ENCODE measurements at places on chromosomes 7 and 10. TPM values are rescaled to one million over a fixed set of nuclear protein-coding genes. Genes with fewer than 3 reads are reported as not detected.

HOXA5 gene
- 2.0 TPM for total RNA-seq

DNA sequence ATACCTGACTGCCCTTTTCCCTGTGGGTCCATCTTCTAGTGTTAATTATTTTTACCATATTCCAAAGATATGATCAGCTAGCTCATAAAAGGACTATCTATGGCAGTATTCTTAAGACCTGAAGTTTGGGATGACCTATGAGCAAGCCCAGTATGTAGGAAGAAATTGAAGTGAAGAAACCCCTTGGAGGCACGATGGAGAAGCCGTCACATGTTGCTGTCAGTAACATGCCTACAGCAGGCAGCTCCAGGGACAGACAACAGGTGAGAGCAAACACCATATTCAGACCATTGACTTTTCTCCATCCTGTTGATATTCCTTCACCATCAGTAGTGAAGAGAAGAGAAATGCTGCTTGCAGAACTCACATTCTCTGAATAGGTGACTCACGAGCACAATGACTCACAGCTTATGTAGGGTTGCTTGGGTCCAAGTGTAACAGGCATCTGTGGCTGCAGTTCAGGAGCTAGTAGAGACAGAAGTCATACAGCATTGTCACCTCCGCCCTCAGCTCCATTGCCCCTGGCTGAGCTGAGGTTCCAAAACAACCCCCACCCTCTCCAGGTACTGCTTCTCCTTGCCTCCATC is 8.4 kb upstream of the LYZL2 start:
- DNase-seq, result peak; percentile 85

DNA sequence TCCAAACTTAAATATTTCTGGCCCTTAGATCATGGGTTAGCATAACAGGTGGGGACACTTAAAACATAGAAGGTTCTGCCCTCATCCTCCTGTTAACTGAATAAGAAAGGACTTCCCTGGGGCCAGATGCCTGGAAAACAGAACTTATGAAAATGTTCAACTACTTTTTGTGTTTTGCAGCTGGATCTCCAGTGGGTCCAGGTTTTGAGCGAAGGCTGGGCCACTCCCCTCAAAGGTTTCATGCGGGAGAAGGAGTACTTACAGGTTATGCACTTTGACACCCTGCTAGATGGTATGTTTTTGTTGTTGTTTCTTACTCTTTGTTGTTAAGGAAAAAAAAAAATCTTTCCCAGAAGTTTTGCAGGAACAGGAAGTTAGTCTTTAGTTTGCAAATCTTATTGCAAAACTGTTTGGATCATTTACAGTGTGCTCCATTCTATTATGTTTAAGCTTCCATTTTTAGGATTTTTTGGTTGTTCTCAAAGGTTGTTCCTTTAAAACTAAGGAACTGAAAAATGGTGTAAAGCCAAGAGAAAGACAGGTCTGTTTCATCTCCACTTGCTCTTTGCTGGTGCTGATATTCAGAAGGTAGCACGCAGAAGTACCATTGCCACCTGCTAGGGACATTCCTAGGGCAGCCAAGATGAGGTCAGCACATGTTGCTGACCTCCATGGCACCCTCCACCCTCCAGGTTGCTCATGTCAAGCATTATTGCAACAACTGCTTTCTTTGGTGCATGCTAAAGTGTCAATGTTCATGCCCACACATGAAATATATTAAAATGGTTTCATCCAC is 56.1 kb downstream of the PAPSS2 start:
- no peak for DNase-seq

- peak; percentile 1 for DNase-seq
Observed at GRCh38 chr7:47914717-47915615, 33.3 kb downstream of the PKD1L1 start.

- DNase-seq, result no peak
Observed at GRCh38 chr7:1593904-1594421, 24.1 kb upstream of the PSMG3 start.

DNA sequence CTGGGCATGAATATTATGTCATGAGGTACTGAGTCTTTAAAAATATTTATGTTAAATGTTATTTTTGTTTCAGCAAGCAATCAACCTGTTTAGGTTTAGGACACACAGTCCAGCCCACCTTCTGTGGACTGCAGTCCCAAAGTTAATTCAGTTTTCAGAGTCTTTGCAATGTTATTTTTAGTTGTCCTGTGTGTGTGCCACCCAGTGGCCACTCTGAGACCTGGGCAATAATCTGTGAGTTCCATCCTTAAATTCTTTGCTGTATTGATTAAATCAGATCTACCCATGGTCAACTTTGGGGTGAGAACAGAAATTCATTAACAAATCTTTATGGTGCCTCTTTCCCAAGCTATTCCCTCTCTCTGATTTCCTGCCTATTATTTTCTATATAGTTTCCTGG is 415.1 kb downstream of the CCSER2 start:
- DNase-seq, result no peak

DNA sequence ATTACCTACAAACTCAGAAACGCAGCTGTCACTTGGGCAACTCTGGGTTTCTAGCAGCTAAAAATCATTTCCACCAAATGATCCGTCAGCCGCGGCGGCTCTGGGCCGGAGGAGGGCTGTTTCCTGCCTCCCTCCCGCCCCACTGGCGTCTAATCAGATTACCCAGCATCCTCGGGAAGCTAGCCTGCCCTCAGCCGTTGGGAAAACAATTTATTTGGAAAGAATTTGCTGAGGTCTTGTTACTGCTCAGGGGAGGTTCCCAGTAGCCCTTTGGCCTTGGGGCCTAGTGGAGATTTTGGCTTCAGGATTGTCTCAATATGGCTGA is 65.0 kb upstream of the ADGRA1 start:
- DNase-seq, result no peak

DNA sequence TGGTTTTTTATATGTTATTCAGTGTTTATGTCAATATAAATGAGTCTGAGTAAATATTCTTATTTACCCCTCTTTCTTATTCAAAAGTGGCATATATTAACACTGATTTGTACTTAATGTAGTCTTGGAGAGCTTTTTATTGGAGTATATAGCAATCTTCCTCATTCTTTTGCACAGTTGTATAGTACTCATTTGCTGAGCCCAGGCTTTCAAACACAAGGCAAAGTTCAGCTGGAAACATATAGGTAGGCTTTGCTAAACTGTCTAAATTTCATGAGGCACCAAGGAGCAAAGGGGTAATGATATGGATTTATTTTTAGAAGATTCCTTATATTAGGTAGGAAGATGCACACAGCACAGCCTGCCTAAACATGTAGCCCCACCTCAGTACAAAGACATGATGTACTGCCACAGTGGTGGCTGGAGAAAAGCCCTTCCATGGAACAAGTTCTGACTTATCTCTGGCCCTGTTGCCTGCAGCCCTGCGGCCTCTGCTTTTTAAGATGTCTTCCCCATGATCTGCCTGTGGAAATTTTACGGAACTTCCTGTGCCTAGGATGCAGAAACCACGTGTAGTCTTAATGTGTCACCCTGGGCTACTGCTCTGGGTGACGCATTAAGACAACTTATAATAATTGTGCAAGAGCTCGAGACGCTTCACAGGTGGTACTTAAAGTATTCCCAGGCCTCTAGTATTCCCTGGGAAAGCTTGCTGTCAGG is 9.6 kb upstream of the PDCD4 start:
- DNase-seq, result peak; percentile 15

DNA sequence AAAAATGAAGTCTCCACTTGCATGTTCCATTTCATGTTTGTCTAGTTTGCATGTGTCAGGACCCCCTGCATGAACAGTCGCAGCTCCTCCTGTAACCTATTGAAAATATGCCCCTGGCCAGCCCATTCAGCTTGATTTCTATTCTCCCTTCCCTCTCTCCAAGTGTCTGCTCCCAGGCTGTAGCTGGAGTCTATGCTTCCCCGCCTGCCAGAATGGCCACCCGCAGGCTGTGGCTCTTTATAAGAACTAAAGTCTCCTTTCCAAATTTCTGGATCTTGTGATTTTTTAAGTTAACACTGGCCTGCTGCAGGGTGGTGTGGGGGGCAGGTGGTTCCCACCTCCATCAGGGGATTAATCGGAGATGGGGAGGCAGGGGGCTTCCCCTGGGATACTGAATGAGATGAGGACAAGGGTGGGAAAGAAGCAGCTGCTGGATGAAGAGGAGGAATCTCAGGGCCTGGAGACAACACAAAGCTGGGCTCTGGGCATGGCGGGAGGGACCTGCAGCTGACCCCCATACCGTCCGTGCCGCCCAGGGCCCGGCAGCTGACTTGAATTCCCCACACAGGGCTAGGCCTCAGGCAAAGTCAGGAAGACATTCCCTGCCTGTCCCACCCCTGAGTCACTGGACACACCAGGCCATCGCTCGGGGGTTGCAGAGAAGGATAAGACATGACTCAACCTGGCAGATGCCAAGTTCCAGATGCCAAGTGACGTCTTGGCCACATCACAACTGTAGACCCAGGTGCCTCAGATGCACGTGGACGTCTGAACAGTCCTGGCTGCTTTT is 399.5 kb upstream of the FOXK1 start:
- peak; percentile 1 for DNase-seq

DNA sequence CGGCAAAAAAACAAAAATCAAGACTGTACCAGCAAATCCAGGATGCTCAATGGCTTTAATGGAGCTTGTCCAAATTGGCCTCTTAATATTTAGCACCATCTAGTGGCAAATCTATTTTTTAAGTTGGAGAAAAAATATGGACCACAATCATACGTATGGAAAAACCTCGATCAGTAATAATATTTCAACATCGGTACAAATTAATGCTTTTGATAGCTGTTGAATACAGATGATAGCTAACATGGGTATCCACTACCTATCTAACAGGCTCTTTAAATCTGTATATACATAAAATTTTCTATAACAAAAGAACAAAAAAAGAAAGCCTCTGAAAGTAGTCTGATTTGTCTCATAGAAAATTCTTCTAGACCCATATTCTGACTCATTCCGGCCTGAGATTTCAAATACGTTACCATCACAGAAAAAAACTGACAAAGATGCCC is 29.2 kb downstream of the COA1 start:
- DNase-seq, result peak; percentile 69

CPED1 gene
- total RNA-seq, result 92.0 TPM

DNA sequence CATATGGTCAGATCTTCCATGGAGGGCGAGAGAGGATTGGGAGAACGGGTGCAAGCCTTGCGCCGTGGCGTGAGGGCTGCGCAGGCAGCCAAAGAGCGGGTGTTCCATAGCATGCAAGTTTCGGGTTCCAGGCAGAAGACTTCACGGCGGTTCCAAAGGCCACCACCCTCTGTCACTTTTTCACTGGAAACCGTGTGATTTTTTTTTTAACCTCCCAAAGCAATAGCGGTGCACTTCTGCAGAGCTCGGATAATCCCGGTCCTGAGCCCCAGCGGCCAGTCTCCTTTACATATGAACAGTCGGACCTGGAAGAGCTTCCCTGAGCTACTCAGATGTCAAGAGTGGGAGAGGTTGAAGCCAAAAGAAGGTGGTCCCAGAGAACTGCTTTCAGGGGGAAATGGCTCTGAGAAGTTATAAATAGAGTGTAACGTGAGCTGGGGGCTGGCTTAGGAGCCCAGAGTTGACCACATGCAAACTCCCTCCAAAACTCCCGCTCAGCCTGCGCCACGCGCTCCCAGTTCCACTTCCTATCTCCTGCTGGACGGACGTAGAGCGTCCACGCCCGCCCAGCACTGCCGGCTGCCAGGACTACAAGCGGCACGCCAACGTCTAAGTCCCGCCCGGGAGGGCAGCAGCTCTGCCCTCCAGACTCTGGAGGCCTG is at the start of gene MEOX2:
MEOX2 (minus strand) TSS at position 389 of the 662 bp plus-strand sequence; CDS start at position 108, 281 bp downstream.
- no peak for DNase-seq

DNA sequence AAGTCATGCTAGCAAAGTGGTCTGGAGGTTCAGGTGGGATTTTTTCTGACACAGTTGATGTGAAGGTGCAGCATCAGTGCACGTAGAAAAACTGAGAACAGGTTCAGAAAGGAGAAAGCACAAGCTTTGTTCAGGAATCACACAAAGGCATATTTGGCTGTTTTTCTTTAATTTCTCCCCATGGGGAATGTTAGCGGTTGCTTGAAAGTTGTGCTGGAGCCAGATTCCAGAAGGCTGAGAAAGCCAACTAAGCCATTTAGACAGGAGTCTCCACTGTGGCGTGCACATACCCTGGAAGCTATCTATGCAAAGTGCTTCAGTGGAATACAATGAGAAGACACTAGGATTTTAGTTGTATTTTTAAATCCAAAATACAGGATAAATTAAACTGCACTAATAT is 201.4 kb downstream of the PCLO start:
- DNase-seq, result no peak

DNA sequence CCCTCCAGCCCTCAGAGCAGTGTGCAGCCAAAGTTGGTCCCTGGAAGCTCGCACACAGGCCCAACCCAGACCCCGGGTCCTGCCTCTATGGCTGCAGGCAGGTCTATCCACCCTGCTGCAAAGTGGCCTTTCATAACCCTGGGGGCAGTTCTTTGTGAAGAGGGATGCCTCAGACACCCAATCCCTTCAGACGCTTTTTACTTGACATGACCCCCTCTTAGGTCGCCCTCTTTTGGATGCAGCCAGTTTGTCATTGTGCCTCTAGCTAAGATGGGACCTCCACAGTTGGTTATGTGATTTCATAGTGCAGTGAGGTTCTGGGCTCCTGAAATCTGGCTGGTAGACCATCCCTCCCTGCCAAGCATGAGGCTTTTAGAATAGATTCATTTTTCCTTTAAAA is 27.3 kb downstream of the SMKR1 start:
- no peak for DNase-seq

EGR2 gene
- 0.42 TPM for total RNA-seq

AGR2 gene
- total RNA-seq, result not detected

GRCh38 chr7:121352323-121352722 is 23.5 kb downstream of the WNT16 start:
- no peak for DNase-seq

GRCh38 chr10:44959247-44960087 is at the start of gene RASSF4:
Gene RASSF4 (plus strand): TSS chr10:44959802. CDS start chr10:44970203, 10,401 bp downstream.
- DNase-seq, result peak; percentile 66

GRCh38 chr7:10412422-10413019 is 561.2 kb upstream of the PHF14 start:
- DNase-seq, result peak; percentile 3

DNA sequence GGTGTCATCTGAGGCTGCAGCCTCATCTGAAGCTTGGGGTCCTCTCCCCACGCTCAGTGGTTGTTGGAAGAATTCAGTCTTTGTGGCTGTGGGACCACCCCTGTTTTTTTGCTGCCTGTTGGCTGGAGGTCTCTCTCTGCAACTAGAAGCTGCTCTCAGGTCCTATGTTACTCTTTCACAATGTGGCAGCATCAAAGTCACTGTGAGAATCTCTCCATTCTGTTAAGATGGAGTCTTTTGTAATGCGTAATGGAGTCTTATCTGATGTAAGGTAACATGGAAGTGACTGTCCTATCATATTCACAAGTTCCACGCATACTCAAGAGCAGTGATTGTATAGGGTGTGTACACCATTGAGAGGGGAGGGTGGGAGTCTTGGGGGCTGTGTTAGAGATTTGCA is 24.9 kb downstream of the TSPAN13 start:
- no peak for DNase-seq

GRCh38 chr10:91974960-91975359 is 51.4 kb downstream of the BTAF1 start:
- DNase-seq, result peak; percentile 54

DNA sequence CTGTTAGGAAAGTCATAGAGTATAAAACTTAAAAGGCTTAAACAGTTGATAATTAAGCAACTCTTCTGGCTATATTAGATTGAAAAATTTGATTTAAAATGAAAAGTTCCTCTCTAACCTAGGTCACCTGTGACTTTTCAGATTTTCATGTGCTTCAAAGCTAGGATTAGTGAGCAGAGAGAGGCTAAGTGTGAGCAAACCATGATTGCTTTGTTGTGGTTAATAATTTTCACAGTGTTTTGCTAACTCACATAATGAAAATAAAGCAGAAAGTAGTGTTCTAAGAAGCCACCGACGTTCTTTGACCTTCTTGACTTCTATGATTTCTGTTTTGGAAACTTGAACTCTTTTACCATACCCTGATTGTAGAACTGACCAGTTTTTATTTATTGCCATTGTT is 75.5 kb upstream of the OIT3 start:
- no peak for DNase-seq

Measured in HFFc6 (cell line).